Naive thymus-derived CD4-positive, alpha-beta T cell (primary cell): ENCODE measurements at places on chromosomes 16 and 17. TPM values are rescaled to one million over a fixed set of nuclear protein-coding genes. Genes with fewer than 3 reads are reported as not detected.

GRCh38 chr17:30372755-30373154, 6.0 kb upstream of the CPD start:
- no peaks in the 10 kb centered on the region for H3K27me3 ChIP-seq
- DNase-seq: no peak
- H3K36me3 ChIP-seq: no peaks in the 10 kb centered on the region
- H3K4me3 ChIP-seq: no peak overlapping the region
- H3K27ac ChIP-seq: no peak overlapping the region

The ACTG1 gene
- total RNA-seq: 1,103 TPM

The KRT27 gene
- not detected for total RNA-seq

DNA sequence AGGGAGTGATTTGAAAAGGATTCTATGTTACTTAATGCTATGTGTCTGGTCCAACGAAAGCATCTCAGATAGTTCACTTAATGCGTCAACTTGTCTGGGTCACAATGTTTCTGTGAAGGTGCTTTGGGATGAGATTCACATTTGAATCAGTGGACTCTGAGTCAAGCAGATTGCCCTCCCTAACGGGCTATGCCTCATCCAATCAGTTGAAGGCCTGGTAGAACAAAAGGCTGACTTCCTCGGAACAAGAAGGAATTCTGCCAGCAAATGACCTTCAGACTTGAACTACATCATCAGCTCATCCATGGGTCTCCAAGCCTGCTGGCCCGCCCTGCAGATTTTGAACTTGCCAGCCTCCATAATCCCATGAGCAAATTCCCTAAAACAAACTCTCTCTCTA, 15.2 kb downstream of the EMP2 start:
- no peak overlapping the region for H3K4me3 ChIP-seq
- H3K36me3 ChIP-seq: no peaks in the 10 kb centered on the region
- no peak for DNase-seq
- no peak overlapping the region for H3K27ac ChIP-seq
- H3K27me3 ChIP-seq: no peaks in the 10 kb centered on the region
- H3K4me1 ChIP-seq: no peaks in the 10 kb centered on the region

DNA sequence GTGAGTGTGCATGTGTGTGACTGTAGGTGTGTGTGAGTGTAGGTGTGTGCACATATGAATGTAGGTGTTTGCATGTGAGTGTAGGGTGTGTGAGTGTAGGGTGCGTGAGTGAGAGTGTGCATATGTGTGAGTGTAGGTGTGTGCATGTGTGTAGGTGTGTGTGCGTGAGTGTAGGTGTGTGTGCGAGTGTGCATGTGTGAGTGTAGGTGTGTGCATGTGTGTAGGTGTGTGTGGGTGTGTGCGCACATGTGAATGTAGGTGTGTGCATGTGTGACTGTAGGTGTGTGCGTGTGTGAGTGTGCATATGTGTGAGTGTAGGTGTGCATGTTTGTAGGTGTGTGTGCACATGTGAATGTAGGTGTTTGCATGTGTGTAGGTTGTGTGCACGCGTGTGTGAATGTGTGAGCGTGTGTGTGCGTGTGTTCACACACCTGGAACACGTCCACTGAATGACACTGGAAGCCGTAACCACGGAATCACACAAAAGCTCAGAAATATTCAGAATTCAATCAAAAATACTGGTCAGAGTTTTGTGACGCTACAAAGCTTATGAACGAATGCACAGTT, 30.6 kb downstream of the MRM3 start:
- H3K4me1 ChIP-seq: no peaks in the 10 kb centered on the region
- H3K27ac ChIP-seq: no peak overlapping the region
- no peaks in the 10 kb centered on the region for H3K36me3 ChIP-seq
- no peaks in the 10 kb centered on the region for H3K27me3 ChIP-seq
- DNase-seq: no peak

The RMI2 gene
- total RNA-seq: 55.2 and 57.0 TPM in 2 replicates

DNA sequence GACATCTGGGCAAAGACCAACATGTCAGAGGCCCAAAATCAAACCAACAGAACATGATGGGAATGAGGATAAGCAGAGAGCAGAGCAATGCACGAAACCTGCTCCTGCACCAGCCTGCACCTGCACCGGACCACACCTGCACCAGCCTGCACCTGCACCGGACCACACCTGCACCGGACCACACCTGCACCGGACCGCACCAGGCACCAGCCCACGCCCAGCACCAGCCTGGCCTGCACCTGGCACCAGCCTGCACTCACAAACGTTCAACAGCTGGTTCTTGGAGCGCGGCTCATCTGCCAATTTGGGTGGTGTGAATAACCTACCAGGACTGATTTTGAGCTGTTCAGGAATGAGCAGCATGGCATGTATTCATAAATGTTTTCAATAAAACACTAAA, 18.2 kb downstream of the CEP131 start:
- DNase-seq: no peak
- no peaks in the 10 kb centered on the region for H3K27me3 ChIP-seq
- no peak overlapping the region for H3K4me3 ChIP-seq
- H3K4me1 ChIP-seq: no peaks in the 10 kb centered on the region

DNA sequence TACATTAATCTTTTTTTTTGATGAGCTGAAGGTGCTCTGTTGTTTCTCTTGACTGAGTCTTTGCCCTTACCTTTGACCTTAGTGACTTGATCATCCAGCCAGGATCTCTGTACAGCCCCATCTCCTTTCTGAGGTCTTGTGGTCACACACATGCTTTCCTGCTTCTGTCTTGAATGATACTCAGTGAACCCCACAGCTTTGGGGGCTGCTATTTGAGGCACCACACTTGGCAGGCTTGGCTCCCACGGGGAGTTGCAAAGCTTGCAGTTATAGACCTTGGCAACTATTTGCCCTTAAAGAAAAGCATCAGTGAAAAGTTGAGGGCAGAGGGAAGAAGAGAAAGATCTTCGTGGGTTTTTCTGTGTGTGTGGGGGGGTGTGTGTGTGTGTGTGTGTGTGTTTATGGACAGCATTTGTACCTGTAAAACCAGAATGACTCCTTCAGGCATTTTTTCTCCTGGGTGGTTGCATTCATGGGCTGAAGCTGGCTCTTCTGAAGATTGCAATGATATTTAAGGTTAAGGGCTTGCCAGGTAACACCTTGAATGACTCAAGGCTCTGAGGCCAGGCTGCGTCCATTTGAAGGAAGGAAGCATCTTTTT, 101.6 kb downstream of the MSI2 start:
- no peak overlapping the region for H3K4me3 ChIP-seq
- H3K36me3 ChIP-seq: peaks cover 4% of the 10 kb centered on the region
- peaks cover 25% of the 10 kb centered on the region for H3K4me1 ChIP-seq
- no peak overlapping the region for H3K27ac ChIP-seq
- no peaks in the 10 kb centered on the region for H3K27me3 ChIP-seq

DNA sequence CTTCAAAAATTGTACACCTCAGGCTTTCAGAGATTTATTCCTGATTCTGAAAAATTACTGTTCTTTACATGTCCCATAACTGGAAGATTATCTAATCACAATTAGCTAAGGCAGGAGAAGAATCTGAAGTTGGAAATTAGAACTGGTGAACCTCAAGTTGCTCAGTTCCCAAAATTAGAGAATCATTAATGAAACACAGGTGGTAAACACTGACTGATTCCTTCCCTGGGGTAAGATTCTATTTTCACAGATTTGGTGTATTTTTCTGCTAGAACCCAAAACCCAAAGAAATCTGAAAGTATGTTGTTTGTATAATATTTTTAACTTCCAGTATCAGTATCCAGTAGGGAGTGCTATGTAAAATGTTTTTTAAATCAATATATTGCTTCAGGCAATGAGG, 25.7 kb downstream of the PHKB start:
- H3K4me3 ChIP-seq: no peak overlapping the region
- H3K27ac ChIP-seq: no peak overlapping the region
- no peaks in the 10 kb centered on the region for H3K4me1 ChIP-seq
- DNase-seq: no peak
- H3K36me3 ChIP-seq: no peaks in the 10 kb centered on the region

The ARL5C gene
- 0.78 TPM for total RNA-seq

DNA sequence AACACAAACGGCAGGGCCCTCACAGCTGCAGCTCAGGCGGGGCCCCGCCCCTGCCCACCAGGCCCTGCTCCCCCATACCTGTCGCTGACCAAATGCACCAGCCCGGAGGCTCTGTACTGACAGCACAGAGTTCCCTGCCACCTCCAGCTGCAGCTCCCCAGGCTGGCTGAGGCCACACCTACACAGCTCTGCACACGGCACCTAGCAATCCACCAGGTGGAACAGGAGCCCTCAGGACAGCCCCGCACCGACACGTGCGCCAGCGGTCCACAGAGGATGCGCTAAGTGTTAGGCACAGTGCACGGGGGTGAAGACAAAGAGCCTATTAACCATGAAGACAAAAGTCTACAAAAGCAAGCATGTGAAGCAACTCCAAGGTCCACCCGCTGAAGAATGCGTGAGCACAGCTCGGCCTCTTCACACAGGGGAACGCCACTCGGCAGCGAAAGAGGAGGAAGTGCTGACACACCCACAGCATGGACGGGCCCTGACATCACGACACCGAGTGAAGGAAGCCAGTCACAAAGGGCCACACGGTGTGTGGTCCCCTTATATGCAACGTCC, 5.4 kb downstream of the ZCCHC14 start:
- H3K27me3 ChIP-seq: no peaks in the 10 kb centered on the region
- no peak overlapping the region for H3K4me3 ChIP-seq
- no peak for DNase-seq
- H3K27ac ChIP-seq: no peak overlapping the region
- no peaks in the 10 kb centered on the region for H3K36me3 ChIP-seq
- H3K4me1 ChIP-seq: peaks cover 40% of the 10 kb centered on the region

DNA sequence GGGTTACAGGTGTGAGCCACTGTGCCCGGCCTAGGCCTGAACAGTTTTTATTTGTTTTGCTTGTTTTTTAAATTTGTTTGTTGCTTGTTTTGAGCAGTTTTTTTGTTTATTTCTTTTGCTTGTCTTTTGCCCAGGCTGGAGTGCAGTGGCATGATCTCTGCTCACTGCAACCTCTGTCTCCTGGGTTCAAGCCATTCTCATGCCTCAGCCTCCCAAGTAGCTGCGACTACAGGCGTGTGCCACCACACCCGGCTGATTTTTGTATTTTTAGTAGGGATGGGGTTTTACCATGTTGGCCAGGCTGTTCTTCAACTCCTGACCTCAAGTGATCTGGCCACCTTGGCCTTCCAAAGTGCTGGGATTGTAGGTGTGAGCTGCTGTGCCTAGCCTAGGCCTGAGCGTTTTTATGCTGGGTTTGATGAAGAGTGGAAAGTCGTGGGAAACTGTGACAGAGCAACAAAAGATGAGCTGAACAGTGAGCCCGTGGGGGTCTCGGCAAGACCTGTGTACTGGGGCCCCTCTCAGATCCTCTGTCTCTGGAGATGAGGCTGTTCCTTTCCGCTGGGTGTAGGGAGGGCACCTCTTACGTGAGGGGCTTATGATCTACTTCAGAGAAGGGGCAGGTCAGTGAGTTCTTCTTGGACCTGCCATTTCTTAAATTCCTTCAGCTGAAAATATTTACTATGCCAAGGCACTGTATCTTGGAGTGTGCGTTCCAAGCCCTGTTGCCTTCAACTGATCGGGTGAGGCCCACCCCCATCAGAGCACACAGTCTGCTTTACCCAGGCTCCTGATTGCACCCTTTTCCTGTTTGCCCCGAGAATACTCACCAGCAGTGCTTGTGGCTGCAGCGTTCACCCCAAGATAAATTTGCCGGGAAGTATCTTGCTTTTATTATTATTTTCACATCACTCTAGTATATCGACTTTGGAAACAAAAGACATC, 322.1 kb downstream of the SEC14L1 start:
- DNase-seq: no peak
- peaks cover 90% of the 10 kb centered on the region for H3K4me1 ChIP-seq
- no peaks in the 10 kb centered on the region for H3K36me3 ChIP-seq
- H3K27ac ChIP-seq: peak overlapping the region; percentile 92
- H3K4me3 ChIP-seq: peak overlapping the region; percentile 33

The ATMIN gene
- total RNA-seq: 29.1 TPM

The TMEM98 gene
- total RNA-seq: not detected

The KRT15 gene
- total RNA-seq: not detected

- H3K27me3 ChIP-seq: no peaks in the 10 kb centered on the region
- no peaks in the 10 kb centered on the region for H3K36me3 ChIP-seq
- no peak overlapping the region for H3K27ac ChIP-seq
- no peak overlapping the region for H3K4me3 ChIP-seq
- no peak for DNase-seq
Observed at GRCh38 chr17:21365016-21365415, 11.1 kb upstream of the KCNJ12 start.

DNA sequence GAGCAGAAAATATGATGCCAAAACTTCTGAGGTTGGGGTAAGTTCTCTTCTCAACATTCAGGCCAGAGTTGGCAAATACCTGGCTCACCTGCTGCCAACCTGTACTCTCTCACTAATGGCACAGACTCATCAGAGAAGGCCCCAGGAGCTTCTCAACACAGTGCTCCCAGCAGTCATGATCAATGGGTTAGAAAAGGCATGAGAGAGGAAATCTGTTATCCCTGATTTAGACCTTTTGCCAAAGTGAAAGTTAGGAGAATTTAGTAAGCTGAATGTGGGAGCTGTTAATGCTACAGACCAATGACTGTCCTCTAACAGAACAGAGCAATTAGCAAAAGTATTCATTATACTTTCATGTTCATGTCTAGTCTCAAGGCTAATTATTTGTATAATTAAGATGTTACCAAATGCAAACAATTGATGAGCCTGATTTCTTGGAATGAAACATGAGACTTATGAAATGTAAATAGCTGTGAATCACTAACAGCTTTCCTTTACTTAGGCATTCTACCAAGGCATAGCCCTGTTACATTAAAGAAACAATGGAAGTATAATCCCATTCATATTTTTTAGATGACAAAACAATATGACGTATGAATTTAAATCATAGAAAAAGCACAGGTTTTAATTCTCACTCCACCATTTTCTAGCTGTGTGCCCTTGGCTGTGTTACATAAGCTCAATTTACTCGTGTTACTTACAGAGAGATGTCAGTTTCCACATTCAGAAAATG, 68.7 kb upstream of the MARCHF10 start:
- no peak for DNase-seq
- H3K27me3 ChIP-seq: no peaks in the 10 kb centered on the region
- H3K27ac ChIP-seq: no peak overlapping the region
- H3K36me3 ChIP-seq: no peaks in the 10 kb centered on the region
- no peaks in the 10 kb centered on the region for H3K4me1 ChIP-seq

DNA sequence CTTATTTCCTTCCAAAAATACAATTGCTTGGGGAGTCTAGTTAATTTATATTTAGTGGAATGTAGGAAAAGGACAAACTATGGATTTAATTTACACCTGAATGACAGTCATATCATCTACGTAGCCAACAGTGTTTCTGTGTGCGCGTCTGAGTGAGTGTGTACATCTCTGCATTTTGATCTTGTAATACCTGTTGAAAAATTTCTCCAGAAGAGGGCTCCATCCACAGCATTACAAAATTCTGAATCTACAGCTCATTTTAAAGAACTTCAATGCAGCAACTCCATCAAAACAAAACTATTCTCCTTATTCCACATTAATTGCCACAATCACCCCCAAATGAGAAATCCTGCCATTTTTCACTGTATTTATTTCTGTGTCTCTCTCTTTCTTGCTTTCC, 3.9 kb downstream of the CDH13 start:
- H3K4me1 ChIP-seq: no peaks in the 10 kb centered on the region
- H3K27me3 ChIP-seq: no peaks in the 10 kb centered on the region
- no peak overlapping the region for H3K4me3 ChIP-seq
- DNase-seq: no peak
- H3K27ac ChIP-seq: no peak overlapping the region
- no peaks in the 10 kb centered on the region for H3K36me3 ChIP-seq
